K562 (cell line): ENCODE measurements at places on chromosomes 7 and 10. TPM values are rescaled to one million over a fixed set of nuclear protein-coding genes. Genes with fewer than 3 reads are reported as not detected.

Gene CYP2E1
- total RNA-seq, result 1.0 and 1.6 TPM in 2 replicates

Gene CPA2
- 0.84 and 1.2 TPM in 2 replicates for total RNA-seq

Gene AKR1C8
- 0.24 TPM in 1 of 2 replicates, not detected in the other for total RNA-seq

Gene CNTNAP2
- total RNA-seq, result 0.11 and 0.62 TPM in 2 replicates

Gene AGMO
- total RNA-seq, result 0.36 and 0.60 TPM in 2 replicates

Gene CYP2C18
- not detected in 2 replicates for total RNA-seq

Gene SPDYE6
- not detected in 2 replicates for total RNA-seq

DNA sequence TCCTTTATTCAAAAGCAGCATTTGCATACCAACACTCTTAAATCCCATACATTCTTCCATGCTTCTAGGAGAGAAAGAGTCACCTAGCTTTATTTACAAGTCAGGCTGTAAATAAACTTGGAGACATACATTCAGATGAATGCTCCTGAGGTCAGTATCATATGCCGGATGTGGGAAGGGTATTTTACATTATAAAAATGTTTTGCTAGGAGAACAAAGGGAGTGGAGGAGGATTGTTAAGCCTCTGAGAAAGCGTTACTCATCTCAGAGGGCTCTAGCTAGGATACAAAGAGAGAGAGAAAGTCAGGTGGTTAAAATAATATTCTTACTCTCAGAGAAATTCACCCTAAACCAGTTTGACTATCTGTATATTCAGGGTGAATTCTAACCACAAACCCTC, 300.9 kb upstream of the NPSR1 start:
- no peak for DNase-seq
- H3K27ac ChIP-seq, result no peak overlapping the region
- no peak overlapping the region for H3K4me3 ChIP-seq
- H3K4me1 ChIP-seq, result no peaks in the 10 kb centered on the region
- H3K36me3 ChIP-seq, result no peaks in the 10 kb centered on the region
- H3K27me3 ChIP-seq, result no peaks in the 10 kb centered on the region

GRCh38 chr10:4390219-4390618, 435.8 kb upstream of the AKR1E2 start:
- no peaks in the 10 kb centered on the region for H3K36me3 ChIP-seq
- H3K4me3 ChIP-seq, result no peak overlapping the region
- H3K27me3 ChIP-seq, result no peaks in the 10 kb centered on the region

DNA sequence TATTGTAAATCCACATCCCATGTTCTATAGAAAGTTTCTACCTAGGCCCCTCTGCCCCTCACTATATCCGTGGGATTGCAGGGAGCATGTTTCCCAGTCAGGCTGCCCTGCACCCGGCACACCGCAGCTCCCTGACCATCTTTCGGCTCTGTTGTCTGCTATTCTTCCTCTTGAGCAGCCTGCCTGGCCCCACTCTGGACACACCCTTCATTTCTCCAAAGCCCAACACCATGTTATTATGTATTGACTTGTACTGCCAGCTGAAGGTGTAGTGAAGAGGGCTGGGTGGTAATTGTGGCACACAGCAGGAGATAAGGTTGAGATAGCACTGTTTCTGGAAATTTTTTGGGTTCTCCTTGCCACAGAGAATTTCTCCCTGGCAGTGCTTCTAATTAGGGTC, 9.8 kb downstream of the LRMDA start:
- no peak overlapping the region for H3K27ac ChIP-seq
- H3K4me1 ChIP-seq, result no peaks in the 10 kb centered on the region
- no peak for DNase-seq
- no peaks in the 10 kb centered on the region for H3K36me3 ChIP-seq
- no peak overlapping the region for H3K4me3 ChIP-seq

DNA sequence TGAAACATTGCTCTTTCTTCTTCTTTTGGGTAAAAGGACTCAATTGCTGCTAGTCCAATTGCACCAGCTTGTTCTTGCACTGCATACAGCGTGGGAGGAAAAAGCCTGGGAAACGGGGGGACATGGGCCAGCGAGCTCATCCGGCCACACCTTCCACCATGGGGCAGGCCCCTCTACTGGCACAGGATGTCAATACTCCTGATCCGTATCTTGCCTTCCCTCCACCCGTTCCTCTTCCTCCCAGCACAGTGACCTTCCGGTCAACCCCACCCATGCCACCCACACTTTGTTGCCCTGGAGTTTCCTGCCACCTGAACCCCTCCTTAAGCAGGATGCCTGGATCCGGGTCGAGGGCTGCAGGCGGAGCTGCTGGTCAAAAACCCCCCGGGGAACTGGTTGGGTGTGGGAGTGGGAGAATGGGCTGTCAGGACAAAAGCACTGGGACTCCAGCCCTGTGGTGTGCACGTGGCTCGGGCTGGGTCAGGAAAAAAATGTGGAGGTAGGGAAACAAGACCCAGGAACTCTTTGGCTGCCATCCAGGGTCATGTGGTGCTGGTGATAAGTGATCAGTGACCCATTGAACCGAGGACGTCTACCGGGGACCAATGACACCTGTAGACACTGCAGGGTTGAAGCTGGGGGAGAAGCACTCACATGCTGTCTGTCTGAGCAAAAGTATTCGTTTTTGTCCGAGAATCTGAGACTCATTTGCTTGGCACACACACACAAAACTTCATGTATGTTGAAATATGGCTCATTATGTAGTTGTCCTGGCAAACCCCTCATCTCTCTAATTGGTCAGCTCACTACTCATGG, 8.1 kb downstream of the IL2RA start:
- H3K27ac ChIP-seq, result no peak overlapping the region
- DNase-seq, result peak; percentile 43
- H3K27me3 ChIP-seq, result 0 out of 2 replicates have a peak, but pooled peaks cover 4% of the 10 kb centered on the region
- H3K4me1 ChIP-seq, result peaks cover 10% of the 10 kb centered on the region
- no peaks in the 10 kb centered on the region for H3K36me3 ChIP-seq

DNA sequence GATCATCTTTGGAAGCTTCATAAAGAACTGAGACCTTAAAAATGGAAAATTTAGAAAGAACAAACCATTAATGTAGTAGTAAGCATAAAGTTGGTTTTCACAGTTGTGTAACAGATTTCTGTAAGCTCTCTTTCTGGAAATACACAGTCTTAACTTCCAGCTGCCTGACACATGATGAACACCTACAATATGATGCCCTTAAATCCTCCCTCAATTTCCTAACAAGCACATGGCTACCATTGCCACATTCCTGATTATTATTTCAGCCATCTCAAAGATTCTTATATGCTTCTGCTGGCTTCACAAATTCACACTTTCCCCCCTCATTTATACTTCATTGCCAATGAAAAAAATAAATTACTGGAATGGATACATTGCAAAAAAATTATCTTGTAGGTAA, 49.4 kb downstream of the PLXDC2 start:
- no peak for DNase-seq
- no peaks in the 10 kb centered on the region for H3K36me3 ChIP-seq
- H3K27ac ChIP-seq, result no peak overlapping the region
- no peak overlapping the region for H3K4me3 ChIP-seq
- no peaks in the 10 kb centered on the region for H3K4me1 ChIP-seq

GRCh38 chr10:100655760-100656421, 89.5 kb upstream of the PAX2 start:
- no peak overlapping the region for H3K4me3 ChIP-seq
- peaks cover 24% of the 10 kb centered on the region for H3K4me1 ChIP-seq
- H3K36me3 ChIP-seq, result no peaks in the 10 kb centered on the region
- no peak overlapping the region for H3K27ac ChIP-seq
- no peak for DNase-seq

DNA sequence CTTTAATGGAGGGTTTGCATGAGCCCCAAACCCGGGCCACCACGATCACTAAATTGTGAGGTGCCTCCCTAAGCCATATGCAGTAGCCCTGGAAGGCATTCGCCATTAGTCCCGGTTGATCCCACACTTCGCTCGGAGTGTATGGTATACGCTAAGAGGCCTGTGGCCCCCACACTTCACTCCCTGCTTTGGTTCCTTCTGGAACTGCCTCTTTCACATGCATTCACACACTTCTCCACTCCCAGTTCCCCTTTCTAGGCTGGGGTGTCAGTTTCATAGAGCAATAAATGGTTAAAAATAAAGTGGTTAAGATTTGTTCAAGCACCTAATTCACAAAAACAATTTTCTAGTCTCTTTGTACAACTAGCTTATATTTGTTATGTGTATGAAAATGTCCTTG, 212.1 kb upstream of the KCND2 start:
- H3K36me3 ChIP-seq, result no peaks in the 10 kb centered on the region
- no peaks in the 10 kb centered on the region; the same call in 2 of the 3 replicates for H3K27me3 ChIP-seq
- no peak overlapping the region for H3K27ac ChIP-seq
- no peak for DNase-seq

DNA sequence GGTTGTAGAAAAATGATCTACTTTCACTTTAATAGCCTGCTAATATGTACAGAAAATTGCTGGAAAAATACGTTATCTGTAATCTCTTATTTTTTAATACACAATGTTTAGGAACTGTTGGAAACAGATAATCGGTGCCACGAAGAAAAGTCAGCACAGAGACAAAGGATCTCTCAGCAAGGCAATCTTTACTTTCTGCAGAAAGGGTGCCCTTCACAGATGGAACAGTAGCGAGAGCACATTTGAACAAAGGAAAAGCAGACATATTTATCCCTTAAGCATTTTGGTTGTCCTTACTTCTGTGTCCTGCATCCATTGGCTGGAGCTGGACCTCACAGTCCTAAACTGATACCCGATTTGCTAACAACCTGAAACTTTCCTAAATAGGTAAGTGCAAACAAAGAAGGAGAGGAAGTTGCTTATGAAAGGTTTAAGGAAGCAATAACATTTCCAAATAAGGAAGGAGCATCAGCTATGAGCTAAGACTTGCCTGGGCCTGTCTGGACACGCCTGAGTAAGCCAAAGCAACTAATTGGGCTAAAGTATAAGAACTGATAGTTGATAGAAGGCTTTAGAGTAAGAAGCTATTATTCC, 640.0 kb downstream of the SH2D4B start:
- no peaks in the 10 kb centered on the region for H3K4me1 ChIP-seq
- no peaks in the 10 kb centered on the region for H3K27me3 ChIP-seq
- H3K4me3 ChIP-seq, result no peak overlapping the region
- no peak overlapping the region for H3K27ac ChIP-seq
- DNase-seq, result no peak
- H3K36me3 ChIP-seq, result no peaks in the 10 kb centered on the region

GRCh38 chr10:43383204-43383971, 12.0 kb downstream of the FXYD4 start:
- H3K36me3 ChIP-seq, result peaks cover 37% of the 10 kb centered on the region
- peaks cover 4% of the 10 kb centered on the region for H3K4me1 ChIP-seq
- no peak overlapping the region for H3K27ac ChIP-seq
- DNase-seq, result no peak

GRCh38 chr10:61354401-61354975, 98.7 kb downstream of the TMEM26 start:
- no peak overlapping the region for H3K27ac ChIP-seq
- H3K36me3 ChIP-seq, result no peaks in the 10 kb centered on the region
- no peaks in the 10 kb centered on the region for H3K4me1 ChIP-seq
- no peak overlapping the region for H3K4me3 ChIP-seq

- peak; percentile 40 for DNase-seq
- no peak overlapping the region for H3K27ac ChIP-seq
- peak overlapping the region; percentile 43 for H3K4me3 ChIP-seq
- peaks cover 5% of the 10 kb centered on the region; the same call in 1 of the 2 replicates for H3K27me3 ChIP-seq
- H3K36me3 ChIP-seq, result no peaks in the 10 kb centered on the region
- H3K4me1 ChIP-seq, result peaks cover 31% of the 10 kb centered on the region
Measured at GRCh38 chr10:102230861-102231356, 4.8 kb downstream of the ELOVL3 start.

DNA sequence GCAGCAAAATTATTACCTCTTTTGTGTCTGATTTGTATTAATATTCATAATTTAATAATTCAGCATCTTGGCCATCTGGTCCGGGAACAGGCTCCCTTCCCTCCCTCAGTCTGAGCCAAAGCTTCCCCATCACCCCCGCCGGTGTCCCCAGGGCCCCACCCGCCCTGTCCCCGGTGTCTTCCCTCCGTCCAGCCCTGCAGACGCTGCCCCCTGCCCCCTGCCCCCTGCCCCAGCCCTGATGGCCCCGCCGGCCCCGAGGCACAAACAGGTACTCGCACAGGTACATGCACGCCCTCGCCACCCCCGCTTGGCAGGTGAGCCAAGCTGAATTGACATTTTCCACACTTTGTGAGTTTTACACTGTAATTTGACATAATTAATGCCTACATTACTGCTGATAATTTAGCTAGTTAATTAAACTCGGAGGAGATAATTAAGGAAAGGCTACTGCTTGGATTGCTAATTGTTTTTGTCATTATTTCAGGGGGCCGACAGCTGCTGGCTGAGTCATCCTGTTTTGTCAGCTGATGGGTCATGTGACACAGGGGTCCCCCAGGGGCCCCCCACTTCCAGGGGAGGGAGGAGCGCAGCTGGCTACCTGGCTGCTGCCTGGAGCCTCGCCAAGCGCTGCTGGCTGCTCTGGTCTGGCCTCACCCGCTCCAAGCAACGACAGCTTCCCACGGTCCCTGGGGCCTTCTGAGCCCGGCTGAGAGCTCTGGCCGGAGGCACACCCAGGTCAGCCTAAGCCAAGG, 36.6 kb downstream of the MICALL2 start:
- peaks cover 13% of the 10 kb centered on the region for H3K4me1 ChIP-seq
- H3K4me3 ChIP-seq, result no peak overlapping the region
- H3K36me3 ChIP-seq, result no peaks in the 10 kb centered on the region
- no peak for DNase-seq

- no peaks in the 10 kb centered on the region for H3K27me3 ChIP-seq
- H3K4me3 ChIP-seq, result no peak overlapping the region
- peaks cover 28% of the 10 kb centered on the region; the same call in 2 of the 3 replicates for H3K36me3 ChIP-seq
Measured at GRCh38 chr7:101912716-101913110, 95.3 kb downstream of the CUX1 start.

DNA sequence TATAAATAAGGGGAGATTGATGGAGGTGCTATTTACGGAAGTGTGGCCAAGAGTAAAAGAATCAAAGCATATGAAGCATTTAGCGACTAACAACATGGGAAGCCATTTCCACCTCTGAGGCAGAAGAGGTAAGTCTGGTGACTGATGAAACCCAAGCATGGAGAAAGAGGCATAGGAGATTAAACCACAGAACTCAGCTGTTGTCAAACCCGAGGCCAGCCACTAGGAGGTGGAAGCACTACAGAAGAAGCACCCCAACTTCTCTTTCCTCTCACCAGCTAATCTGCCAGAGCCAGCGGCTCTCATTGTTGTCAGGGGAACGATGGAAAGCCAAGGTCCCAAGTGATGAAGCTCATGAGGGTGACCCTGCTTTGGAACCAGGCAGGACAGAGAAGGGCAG, 19.6 kb upstream of the CNTNAP2 start:
- DNase-seq, result no peak
- H3K4me3 ChIP-seq, result no peak overlapping the region
- no peak overlapping the region for H3K27ac ChIP-seq
- no peaks in the 10 kb centered on the region for H3K27me3 ChIP-seq
- H3K36me3 ChIP-seq, result no peaks in the 10 kb centered on the region

DNA sequence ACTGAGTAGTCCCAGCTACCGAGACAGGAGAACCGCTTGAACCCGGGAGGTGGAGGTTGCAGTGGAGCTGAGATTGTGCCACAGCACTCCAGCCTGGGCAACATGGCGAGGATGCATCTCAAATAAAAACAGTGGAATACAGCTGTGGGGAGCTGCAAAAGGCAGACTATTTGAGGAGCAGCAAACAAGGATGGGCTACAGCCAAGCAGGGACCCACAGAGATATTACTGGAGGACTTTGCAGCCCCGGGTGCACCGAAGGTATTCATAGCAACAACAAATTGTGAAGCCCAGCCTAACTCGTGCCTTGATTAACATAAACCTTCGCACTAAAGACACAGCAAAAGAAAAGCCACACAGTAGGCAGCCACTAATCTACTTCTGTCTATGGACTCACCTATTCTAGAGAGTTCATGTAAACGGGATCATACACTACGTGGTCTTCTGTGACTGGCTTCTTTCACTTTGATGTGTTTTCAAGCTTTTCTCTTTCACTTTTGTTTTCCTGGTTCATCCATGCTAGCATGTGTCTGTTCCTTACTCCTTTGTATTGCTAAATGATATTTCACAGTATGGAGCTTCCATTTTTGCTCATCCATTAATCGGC, 34.0 kb downstream of the PODXL start:
- H3K4me1 ChIP-seq, result no peaks in the 10 kb centered on the region
- peaks cover 62% of the 10 kb centered on the region for H3K27me3 ChIP-seq
- no peak overlapping the region for H3K27ac ChIP-seq
- no peak for DNase-seq
- H3K36me3 ChIP-seq, result no peaks in the 10 kb centered on the region
- no peak overlapping the region for H3K4me3 ChIP-seq
